ENCODE measurements at places on chromosomes 7 and 10.

- no peak for DNase-seq
Observed at GRCh38 chr7:129800901-129801300, 151.9 kb downstream of the UBE2H start.

- DNase-seq: no peak
Observed at GRCh38 chr7:158650821-158651225, 53.8 kb downstream of the NCAPG2 start.

- no peak for DNase-seq
Observed at GRCh38 chr7:122383934-122384333, 79.4 kb upstream of the FEZF1 start.

DNA sequence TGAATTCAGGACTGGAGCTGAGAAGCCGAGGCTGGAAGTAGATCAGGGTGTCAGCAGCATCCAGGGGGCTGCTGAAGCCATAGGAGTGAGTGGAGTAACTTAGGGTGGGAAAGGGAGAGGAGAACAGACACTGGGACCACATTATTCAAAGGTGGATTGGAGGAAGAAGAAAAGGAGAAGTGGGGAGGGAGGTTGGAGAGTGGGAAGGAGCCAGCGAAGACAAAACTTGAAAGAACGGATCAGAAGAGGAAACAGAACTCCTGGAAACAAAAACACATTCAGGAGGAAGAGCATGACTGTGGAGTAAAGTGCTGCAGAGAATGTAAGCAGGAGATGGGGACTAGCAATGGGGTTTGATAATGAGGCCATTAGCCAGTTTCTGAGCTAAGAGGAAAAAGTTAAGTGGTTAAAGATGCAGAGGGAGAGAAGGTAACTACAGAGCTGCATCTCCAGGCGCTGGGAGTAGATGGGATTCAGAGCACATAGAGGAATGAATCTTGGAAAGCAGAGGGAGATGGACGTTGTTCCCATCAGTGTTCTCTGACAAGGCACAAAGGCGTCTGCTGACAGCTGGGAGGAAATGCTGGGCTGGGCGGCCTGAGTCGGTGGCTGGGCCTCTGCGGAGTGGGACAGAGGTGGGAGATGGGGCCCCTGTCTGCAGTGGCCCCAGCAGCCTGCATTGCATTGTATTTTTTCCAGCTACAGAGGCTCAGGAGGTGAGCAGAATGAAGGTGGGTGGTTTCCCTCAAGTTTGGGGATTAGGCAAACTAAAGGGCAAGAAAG is 63.1 kb upstream of the LEP start:
- DNase-seq: no peak

- DNase-seq: no peak
Observed at GRCh38 chr7:100854146-100854895, 1.8 kb downstream of the SLC12A9 start.

GRCh38 chr7:117319181-117319580 is 3.7 kb downstream of the WNT2 start:
- no peak for DNase-seq

DNA sequence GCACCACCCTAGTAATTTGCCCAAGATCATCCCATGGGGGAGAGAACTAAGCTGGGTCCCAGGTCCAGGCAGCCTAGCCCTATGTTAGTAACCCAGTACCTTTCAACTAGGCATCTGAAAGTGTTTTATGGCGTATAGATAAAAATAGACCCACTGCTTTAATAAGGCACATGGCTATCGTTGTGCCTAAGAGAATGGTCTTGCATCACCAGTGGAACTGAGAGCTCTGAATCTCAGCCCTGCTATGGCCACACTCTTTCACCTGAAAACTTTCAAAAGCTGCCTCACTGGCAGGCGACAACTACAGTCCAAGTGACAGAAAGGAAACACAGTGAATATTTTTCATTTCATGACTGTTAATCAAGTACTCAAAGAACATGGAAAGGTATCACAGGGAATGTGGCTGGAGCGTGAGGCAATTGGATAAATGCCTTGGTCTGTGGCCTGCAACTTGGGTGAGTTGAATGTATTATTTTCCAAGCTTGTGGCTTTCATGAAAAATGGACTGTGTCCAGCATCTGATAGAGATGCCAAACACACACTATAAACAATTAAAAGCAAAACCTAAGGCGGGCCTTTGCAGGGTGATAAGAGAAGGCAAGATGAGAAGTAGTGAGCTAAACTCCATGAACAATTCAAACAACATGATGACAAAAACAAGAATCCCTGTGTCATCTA is 18.0 kb upstream of the SFMBT2 start:
- no peak for DNase-seq

- no peak for DNase-seq
Observed at GRCh38 chr7:11623093-11623678, 208.8 kb downstream of the THSD7A start.

DNA sequence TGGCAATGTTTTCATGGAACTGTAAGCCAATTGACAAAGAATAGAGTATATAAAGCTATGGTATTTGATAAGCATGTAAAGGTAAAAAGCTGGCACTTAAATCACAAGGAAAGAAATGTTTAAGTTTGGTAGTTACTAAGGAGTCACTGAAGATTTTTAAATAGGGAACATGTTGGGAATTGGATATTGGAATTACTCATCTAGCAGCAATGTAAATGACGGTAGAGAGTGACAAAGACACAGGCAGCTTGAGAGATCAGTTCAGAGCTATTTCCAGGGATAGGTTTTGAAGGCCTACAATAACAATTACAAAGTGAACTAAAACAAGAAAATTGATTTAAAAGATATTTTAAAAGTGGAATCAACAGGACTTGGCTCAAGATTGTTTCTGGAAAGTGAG is 36.8 kb downstream of the SP8 start:
- no peak for DNase-seq

- no peak for DNase-seq
Observed at GRCh38 chr7:70667406-70667805, 464.5 kb upstream of the GALNT17 start.

- DNase-seq: no peak
Observed at GRCh38 chr7:148304456-148304855, 286.1 kb upstream of the C7orf33 start.

DNA sequence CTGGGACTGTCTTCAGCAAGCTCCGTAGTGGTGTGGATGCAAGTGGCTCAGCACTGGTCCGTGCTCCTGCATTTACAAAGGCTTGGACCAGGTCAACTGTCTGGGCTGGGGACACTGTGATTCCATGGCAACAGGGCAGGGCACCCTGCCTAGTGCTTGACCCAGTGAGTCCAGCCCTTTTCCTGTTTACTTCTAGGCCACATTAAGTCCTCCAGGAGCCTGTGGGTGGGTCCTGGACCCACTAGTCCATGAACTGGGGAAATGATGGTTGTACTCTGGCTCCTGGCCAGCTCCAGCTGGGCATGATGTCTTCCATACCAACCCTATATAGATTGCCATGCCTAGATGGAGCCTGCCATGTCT is 152.0 kb downstream of the RPS24 start:
- DNase-seq: no peak

- no peak for DNase-seq
Observed at GRCh38 chr10:110487411-110488331, 10.0 kb upstream of the DUSP5 start.

GRCh38 chr7:74542558-74543117 is 88.9 kb downstream of the GTF2IRD1 start:
- no peak for DNase-seq

DNA sequence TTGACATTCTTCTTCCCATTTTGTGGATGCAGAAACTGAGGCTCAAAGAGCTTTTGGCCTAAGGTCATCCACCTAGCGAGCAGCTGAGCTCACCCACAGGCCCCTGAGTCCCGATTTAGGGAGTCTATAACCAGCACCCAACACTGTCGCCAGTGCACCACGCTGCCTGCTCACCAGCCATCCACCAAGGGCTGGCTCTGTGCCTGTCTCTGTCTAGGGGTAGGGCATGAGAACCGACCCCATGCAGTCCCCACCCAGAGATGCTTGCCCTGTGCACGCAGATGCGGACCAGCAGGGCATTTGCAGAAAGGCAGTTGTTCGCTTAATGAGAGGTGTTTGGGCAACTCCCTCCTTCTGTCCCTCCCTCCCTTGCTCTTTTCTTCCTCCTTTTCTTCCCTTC is 97.2 kb downstream of the GRK5 start:
- no peak for DNase-seq

GRCh38 chr10:52249850-52250395 is 64.2 kb upstream of the DKK1 start:
- DNase-seq: no peak

- no peak for DNase-seq
Observed at GRCh38 chr10:17455015-17455520, 673 bp upstream of the ST8SIA6 start.

- DNase-seq: no peak
Observed at GRCh38 chr7:88281749-88282148, 24.9 kb downstream of the STEAP4 start.

DNA sequence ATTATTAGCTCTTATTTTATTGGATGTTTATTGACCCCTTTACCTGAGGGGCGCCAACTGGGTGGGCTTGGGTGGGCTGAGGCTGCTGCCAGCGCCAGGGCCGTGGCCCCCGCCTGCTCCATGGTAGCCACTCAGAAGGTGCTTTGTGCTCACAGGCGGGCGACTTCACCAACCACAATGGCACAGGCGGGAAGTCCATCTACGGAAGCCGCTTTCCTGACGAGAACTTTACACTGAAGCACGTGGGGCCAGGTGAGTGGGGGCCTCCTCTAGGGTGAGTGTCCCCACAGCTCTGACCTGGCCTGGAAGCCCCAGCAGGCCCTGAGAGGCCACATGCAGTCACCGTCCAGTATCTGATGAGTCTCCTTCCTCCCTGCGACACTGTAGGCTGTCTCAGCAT is 4.1 kb downstream of the PPIF start:
- no peak for DNase-seq

- no peak for DNase-seq
Observed at GRCh38 chr10:76436401-76436811, 1005.0 kb downstream of the LRMDA start.

DNA sequence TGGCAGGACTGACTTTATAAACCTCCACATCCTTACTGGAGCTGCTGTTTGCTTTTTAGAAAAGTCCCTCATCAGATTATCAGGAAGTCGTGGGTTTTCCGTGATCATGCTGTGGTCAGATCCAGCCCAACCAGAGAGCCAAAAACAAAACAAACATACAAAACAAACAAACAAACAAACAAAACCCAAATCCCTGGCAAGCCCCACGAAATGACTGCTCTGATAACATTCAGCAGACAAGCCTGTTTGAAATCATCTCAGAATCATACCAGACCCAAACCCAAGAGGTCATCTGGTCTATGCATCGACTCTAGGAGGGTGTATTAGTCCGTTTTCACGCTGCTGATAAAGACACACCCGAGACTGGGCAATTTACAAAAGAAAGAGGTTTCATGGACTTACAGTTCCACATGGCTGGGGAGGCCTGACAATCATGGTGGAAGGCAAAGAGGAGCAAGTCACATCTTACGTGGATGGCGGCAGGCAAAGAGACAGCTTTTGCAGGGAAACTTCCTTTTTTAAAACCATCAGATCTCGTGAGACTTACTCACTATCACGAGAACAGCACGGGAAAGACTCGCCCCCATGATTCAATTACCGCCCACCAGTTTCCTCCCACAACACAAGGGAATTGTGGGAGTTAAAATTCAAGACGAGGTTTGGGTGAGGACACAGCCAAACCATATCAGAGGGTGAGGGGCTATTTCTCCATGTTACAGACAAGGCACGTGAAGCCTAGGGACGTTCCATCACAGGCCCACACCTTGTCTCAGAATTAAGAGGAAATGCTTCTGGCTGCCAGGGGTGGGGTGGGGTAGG is 85.7 kb downstream of the PARP12 start:
- no peak for DNase-seq

DNA sequence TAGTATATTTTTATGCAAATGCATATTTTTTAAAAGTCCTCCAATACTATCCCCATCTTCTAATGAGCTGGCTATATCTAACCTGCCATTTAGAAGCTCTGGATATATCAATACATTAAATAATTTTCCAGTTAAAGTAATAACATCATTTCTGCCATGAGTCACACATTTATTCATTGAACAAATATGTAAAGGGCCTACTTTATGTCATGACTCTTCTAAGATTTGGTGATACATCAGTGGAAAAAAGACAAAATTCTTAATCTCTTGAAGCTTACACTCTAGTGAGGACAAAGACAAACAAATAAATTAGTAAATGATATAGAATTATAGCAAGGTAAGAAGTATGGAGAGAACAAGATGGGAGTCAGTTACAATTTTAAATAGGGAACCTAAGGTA is 716.8 kb upstream of the LRRTM3 start:
- DNase-seq: no peak

GRCh38 chr10:22630234-22631174 is 83.9 kb downstream of the PIP4K2A start:
- no peak for DNase-seq

DNA sequence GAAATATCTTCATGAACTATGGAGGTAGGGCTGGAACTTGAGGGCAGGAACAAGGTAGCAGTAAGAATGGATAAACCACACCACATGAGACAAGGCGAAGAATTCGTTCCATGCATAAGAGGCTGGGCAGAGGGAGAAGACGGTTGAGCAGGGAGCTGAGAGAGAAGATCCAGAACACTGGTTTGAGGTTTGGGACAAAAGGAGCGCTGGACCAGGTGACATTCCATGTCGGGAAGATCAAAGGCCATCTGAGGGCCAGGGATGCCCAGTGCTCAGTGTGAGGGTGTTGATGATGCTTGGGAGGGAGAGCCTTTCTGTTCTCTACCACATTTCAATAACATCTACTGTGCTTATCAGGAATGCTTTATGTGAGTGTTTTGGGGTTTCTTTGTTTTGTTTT is 52.8 kb downstream of the WIPF3 start:
- DNase-seq: no peak

GRCh38 chr7:102306916-102307677 is 20.4 kb downstream of the SH2B2 start:
- no peak for DNase-seq

GRCh38 chr10:104690959-104691358 is 49.9 kb downstream of the SORCS3 start:
- DNase-seq: no peak

- no peak for DNase-seq
Observed at GRCh38 chr10:124946945-124947344, 5.0 kb downstream of the ZRANB1 start.

DNA sequence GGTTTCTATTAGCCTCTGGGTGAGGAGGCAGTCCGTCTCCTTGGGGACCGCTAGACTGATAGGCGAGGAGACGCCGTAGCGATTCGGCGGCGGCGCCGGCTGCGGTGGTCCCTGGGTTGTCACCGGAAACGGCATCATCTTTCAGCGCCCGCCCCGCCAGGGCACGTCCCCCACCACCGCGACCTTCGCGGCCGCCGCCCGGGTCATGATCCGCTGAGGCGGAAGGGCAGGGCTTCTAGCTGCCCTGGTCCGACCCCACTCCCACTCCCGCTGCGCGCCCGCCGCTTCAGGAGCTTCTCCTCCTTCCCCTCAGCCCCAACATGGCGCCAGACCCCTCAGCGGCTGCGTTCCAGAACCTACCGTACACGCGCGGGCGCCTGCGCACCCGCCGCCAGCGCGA is at the start of gene PAPOLB:
Gene PAPOLB (minus strand): TSS at position 358 of the 400 bp plus-strand sequence. CDS start 220 bp downstream, at position 138.
- no peak for DNase-seq

GRCh38 chr7:95011146-95011928 is 103.9 kb downstream of the PPP1R9A start:
- no peak for DNase-seq

- DNase-seq: no peak
Observed at GRCh38 chr7:86904949-86905834, 154.3 kb downstream of the ELAPOR2 start.
